ENCODE measurements at places on chromosomes 4 and X.

DNA sequence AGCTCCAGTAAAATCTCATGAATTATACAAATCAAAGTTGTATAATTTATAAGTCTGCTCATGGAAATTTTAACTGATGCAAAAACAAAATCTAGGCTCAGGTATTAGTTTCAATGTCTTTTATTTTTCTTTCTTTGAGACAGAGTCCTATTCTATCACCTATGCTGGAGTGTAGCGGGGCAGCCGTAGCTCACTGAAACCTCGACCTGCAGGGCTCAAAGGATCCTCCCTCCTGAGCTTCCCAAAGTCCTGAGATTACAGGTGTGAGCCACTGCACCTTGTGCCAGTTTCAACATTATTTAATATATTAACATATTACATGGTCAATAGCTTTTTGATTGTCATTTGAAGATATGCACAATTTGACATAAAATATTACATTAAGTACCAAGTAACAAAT lies 678.7 kb downstream of the ARAP2 start:
- DNase-seq: no peak

GRCh38 chr4:106364282-106364681 lies 4.3 kb downstream of the GIMD1 start:
- no peak for DNase-seq

- DNase-seq: peak; percentile 31
These were observed 151.3 kb upstream of the TTC29 start for GRCh38 chr4:147096667-147097604.

- DNase-seq: peak; percentile 89
These were observed 70.7 kb downstream of the ANKRD50 start for GRCh38 chr4:124641715-124642381.

DNA sequence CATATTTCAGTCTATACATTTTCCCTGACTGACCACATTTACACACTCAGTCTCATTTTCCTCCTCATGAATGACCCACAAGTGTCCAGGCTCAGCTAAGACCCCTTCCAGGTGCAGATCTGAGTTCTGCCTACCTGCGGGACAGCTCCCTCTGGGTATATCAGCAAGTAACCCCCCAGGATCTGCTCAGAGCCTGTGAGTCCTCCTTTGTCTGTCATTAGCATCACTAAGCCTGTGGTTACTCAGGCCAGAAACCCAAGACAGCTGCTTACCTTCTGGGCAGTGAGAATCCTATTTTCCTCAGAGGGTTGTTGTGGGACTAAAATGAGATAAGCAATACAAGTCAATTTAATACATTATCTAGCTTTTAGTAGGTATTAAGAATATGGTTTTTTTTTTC lies 487.6 kb upstream of the BOD1L1 start:
- no peak for DNase-seq

DNA sequence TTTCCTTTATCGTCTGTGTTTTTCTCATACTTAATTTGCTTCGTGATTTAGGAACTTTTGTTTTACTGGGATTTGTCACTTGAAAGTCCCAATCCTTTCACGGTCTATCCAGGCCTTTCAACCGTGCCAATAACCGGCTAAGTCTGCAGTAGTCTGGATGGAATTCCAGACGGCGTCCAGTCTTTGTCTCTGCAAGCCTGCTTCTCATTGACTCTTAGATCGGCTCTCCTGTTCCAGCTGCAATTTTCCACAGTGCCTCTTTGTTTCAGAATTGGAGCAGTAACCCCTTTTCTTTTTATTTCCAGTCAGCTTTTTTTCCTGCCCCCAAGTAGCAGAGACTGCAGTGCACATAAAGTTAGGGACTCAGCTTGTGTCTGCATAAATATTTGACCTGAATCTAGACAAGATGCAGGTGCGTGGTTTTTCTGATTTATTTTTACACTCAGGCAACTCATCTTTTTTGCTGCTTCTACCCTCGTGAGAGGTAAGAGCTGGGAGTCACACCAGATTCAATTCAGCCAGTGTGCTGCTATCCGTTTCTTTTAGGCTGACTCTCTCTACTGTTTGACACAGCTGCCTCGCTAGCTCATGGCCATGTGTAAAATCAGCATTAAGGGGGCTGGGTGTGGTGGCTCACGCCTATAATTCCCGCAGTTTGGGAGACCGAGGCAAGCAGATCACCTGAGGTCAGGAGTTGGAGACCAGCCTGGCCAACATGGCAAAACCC lies 37.4 kb upstream of the DHRSX start:
- no peak for DNase-seq

GRCh38 chr4:173039617-173040577 lies 128.7 kb upstream of the GALNT7 start:
- no peak for DNase-seq

DNA sequence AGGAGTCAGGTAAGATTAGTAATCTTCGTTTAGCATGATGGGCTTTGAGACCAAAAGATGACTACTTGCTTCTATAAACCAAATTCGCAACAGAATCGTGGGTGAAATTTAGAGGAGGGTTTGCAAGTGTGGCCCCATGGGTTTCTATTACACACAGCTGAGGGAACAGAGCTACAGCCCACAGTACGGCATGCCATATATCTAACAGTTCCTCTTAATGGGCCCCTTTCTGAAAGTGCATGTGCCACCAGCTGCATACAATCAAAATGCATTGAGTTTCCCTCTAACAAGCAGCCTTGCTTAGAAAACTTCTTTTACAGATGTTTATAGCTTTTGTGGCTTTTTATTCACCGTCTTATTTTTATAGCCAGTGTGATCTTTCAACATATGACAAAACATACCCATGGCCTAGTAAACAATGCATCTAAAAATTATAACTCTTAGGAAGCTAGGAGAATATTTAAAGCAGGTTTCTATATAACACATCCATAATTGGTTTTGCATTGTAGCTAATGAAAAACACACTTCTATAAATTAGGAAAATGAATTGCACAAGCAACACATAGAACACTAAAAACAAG lies 202.1 kb downstream of the PRDM5 start:
- no peak for DNase-seq

GRCh38 chr4:184318852-184319251 lies 101.2 kb upstream of the ENPP6 start:
- DNase-seq: no peak

DNA sequence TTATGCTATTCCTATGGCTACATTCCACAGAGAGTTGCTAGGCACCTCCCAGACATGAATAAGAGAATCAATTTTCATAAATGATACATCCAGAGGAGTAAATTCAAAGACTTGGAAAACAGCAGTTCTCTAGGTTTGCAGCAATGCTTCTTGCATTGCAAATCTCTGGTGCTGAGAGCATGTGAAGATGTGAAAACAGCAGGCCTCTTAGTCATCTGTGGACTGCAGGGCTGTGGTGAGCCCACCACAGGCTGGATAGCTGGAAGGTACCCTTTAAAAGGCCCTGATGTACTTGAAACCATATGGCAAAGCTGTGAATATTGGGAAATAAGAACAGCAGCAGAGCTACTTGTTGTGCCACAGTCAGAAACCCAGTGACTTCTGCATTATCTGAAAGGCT lies 2135.9 kb downstream of the ARAP2 start:
- no peak for DNase-seq
